ENCODE measurements at places on chromosomes 5 and 9.

GRCh38 chr5:180090769-180091546, 19.4 kb upstream of the RNF130 start:
- DNase-seq: no peak

- DNase-seq: no peak
Observed at GRCh38 chr9:38227656-38228055, 158.6 kb upstream of the SHB start.

- no peak for DNase-seq
Observed at GRCh38 chr5:13664377-13664776, 280.1 kb downstream of the DNAH5 start.

DNA sequence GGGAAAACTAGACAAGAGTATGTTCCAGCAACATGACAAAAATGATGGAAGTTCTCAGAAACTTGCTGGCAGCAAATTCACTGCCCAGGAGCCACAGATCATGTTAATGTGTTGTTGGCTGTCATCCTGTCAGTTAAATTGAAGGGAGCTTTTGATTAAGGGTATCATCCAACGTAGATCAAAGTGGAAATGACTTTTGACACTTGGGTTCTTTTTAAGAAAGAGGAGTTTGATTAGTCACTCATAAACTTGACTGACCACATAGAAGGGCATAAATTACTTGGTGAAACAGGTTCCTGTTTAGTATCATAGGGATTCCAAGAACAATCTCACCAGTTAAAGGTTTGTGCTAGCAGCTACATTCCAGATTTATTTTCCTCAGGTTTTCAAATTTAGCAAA, 288.7 kb downstream of the CSNK1G3 start:
- DNase-seq: no peak

- DNase-seq: no peak
Observed at GRCh38 chr5:95530416-95530815, 24.4 kb downstream of the SKIC3 start.

All from GM13977 (cell line).